ENCODE measurements at places on chromosomes 11 and 22.

- no peak for DNase-seq
These were observed 2.3 kb downstream of the LSP1 start for GRCh38 chr11:1854949-1855885.

- no peak for DNase-seq
These were observed 3.7 kb downstream of the FAM180B start for GRCh38 chr11:47589977-47590861.

DNA sequence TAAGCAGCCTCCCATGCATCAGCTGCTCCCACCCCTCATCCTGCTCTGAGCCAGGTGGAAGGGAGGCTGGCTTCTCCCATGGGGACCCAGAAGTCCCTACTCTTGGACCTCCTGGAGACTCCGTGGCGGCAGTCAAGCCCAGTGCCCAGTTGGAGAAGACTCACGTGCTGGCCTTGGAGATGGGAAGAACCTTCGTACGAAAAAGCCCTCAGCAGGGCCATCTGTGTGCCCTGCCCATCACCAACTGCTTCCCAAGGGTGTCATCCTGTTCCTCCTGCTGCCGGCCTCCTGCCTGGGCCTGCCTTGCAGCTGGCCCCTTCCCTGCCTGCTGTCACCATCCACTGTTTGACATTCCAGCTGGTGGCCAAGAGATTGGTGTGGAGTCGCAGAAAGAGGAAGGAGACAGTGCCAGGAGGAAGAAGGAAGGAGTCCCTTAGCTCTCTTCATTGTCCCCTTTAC is 28.0 kb downstream of the ARHGAP1 start:
- no peak for DNase-seq

GRCh38 chr22:19986011-19986409 is 30.6 kb downstream of the ARVCF start:
- DNase-seq: no peak

DNA sequence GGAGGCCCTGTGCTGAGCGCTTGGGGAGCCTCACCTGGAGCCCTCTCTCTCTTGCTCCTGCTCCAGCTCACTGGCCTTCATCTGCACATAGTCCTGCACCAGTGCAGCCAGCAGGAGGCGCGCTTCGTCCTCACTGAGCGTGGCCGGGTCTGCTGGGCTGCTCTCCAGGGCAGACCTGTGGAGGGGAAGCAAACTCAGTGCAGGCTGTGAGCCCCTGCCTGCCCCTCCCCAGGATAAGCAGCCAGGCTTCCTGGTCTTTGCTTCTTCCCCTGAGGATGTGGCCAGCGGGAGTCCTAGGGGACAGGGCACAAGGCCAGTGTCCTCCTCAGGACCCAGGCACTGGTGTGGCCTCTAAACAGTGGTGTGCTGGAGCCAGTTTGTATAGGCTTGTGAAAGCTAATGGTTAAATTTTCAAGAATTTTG is 2.2 kb downstream of the CALCA start:
- no peak for DNase-seq

Measured in T-cell (primary cell).